CD4-positive, alpha-beta T cell treated with Interleukin-17A for 1 hour (primary cell): ENCODE measurements at places on chromosomes 2 and 18.

DNA sequence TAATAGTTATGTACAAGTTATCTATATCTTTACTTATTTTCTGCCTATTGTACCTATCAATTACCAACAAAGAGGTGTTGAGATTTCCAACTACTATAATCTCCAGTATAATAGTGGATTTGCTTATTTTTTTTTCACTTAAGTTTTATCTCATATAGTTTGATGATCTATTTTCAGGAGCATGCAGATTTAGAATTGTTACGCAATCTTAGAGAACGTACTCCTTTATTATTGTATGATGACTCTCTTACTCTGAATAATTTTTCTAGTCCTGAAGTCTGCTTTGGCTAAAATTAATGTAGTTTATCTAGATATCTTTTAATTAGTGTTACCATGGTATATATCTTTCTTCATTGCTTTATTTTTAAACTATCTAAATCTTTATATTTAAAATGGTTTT lies 205.2 kb downstream of the SCG2 start:
- DNase-seq: no peak

DNA sequence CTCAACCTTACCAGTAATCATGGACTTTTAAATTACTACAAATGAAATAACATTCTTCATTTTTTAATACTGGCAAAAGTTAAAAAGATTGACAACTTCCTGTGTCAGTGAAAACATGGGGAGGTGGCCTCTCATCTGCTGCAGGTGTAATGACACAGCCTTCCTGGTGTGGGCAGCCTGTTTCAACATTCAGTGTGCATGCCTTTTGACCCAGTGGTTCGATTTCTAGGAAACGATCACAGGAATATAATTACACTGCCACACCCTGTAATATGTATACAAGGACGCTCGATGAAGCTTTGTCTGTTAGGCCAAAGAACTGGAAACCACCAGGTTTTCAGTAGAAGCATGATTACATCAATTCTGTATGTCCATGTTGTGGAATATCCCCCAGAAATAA lies 68.7 kb downstream of the MTHFD2 start:
- DNase-seq: peak; percentile 78

DNA sequence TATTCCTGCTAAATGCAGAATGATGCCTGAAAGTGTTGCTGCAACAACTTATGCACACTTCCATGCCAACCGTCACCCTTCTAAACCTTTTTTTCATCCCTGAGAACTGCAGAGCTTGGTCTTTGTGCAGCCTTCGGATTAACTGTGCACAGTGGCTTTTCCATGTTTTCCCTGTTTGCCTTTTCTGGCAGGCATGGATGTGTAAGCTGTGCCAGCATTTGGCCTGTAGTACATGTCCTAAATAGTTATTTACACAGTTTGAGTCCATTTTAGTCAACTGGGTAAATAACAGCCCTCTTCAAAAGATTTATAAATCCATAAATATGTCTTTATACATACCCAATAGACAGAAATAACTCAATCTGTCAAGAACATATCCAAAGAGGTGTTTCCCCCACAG lies 31.5 kb downstream of the MEIS1 start:
- no peak for DNase-seq

DNA sequence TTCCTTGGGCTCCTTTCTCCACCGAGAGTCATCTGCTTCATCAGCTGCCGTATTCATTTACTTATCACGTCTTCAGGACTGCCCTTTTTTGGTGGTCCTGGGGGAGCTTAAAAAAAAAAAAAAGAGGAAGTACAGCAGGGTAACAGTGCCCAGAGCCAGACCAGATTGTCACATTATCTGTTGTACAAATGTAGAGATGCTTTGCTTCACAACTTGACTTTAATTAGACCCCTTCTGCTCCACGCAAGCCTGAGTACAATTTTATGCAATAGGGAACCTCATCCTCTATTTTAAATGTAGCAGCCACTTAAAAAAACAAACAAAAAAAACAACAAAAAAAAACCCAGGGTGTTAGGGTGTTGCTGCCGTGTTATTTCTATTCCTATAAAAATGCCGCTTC lies 128.3 kb downstream of the PRPF40A start:
- DNase-seq: no peak

- no peak for DNase-seq
These were observed 90.6 kb upstream of the ZCCHC2 start for GRCh38 chr18:62432176-62432575.

DNA sequence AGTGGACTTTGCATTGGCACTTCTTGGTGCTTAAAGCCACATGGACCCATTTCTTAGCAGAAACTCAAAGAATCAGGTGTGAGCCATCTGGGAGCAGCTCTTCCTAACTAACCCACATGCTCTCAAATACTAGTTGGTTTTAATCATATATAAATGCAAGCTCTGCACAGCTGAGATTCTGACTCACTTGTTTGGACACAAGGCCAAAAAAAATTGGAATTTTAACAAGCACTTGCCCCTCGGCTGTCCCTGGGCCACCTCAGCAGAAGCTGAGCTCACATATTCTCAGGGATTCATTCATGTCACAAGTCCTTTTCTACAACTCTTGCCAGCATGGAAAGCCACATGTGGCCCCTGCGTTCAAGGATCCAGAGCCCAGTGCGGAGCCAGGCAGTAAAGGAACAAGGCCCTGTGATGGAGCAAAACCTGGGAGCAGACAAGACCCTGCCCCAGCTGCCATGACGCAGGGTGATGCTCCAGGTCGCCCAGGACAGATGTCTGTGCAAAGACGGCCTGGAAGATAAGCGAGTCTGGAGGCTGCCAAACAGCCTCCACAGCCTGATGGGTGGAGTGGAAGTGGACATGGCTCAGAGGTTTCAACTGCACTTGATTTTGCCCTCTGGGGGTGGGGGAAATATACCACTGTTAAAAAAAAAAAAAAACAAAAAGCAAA lies 266.5 kb downstream of the EIPR1 start:
- no peak for DNase-seq

DNA sequence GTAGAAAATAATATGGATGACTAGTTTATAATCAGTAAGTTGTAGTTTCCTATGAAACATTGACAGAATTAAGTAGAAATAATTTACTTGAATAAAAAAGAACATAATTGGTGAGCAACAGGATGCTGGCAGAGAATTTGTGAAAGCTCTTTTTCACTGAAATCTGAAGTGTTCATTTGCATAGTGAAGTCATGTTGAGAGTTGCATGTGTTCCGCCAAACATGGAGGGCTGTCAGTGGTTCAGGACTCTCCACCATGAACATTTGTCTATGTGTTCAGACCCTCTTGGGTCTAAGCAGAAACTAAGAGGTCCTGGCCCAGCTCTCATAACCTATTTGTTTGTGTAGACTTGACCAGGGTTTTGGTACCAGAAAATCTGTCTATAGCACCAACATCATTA lies 182.5 kb upstream of the LINC00305 start:
- no peak for DNase-seq

- no peak for DNase-seq
These were observed 98.8 kb downstream of the TNS1 start for GRCh38 chr2:217903859-217904613.

DNA sequence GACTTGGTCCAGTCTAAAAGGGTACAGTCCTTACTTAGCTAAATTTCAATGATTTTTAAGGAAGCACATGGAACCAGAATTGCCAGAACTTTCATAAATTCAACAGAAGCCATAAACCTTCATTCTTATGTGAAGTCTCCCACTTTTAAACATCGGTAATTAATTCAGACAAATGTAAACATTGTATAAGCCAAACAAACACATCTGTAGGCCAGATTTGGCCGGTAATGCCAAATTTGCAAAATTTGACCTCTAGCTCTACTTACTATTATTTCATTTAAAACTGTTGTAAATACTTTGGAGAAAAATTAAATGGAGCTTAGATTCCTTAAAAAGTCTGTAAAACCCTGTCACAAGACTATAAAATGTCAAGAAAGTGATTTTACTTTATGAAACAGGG lies 83.2 kb upstream of the GALNT5 start:
- no peak for DNase-seq

GRCh38 chr2:175855794-175856453 lies 146.1 kb downstream of the LNPK start:
- no peak for DNase-seq

GRCh38 chr2:107361751-107362381 lies 464.8 kb upstream of the RGPD4 start:
- DNase-seq: no peak

- DNase-seq: no peak
These were observed 47.8 kb upstream of the SLC4A10 start for GRCh38 chr2:161576421-161576820.

GRCh38 chr2:55718165-55719008 lies 24.7 kb upstream of the PNPT1 start:
- peak; percentile 54 for DNase-seq

GRCh38 chr2:19120941-19121750 lies 237.3 kb downstream of the OSR1 start:
- no peak for DNase-seq

GRCh38 chr2:120317916-120318315 lies 28.0 kb upstream of the INHBB start:
- DNase-seq: no peak

DNA sequence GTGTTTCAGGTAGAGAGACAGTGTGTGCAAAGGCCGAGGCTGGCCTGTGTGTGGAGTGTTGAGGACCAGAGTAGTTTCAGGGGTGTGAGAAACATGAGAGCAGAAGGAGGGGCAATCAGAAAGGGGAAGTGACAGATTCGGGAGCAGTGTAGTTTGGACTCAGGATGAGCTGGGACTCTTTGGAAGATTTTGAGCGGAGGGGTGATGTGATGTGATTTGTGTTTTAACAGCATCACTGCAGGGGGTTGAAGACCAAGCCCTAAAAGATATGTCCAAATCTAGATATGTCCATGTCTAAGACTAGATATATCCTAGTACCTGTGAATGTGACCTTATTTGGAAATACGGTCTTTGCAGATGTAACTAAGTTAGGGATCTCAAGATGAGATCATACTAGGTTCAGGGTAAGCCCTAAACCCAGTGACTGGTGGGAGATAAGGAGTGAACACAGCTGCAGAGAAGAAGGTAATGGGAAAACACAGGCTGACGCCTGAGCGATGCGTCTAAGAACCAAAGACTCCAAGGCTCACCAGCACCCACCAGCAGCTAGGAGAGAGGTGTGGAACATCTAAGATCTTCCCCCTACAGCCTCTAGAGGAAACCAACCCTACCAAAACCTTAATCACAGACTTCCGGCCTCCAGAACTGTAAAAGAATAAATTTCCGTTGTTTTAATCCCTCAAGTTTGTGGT lies 38.5 kb upstream of the MYO3B start:
- DNase-seq: no peak

DNA sequence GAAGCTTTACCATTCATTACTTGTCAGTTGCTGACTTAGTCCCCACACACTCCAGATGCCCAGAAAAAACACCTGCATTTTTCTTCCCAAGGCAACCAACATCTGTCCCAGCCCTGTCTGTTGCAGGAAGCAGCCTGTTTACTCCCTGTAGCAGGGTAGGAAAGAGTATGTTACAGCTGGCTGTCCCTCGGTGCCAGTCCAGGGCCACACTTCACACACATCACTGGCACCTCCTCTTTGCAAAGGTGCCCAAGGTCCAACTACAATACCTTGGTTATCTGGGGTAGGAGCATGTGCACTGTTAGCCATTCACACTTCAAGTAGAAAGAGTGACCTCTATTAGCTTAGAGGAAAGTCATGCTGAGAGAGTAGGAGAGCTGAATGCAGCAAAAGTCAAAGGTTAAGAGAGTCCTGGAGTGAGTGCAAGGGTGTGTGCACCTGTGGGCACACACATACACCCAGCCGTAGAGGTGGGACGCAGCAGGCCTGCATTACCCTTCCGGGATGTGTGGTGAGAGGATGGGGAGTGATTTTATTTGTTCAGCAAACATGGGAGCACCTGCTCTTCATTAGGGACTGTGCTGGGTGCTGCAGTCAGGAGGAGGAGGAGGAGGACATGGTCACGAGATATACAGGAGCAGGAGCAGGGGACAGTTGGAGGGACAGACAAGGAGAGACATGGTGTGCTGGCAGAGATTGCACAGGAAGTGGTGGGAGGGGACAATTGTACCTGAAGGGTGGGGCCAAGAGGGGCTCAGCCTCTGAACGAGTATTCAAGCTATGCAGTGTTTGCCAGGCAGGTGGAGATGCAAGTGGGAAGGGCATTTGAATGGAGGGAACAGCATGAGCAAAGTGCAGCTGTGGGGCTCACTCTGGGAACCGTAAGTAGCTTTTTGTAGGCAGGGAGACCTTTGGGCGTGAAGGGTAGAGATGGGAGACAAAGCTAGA lies 69.8 kb downstream of the TSN start:
- DNase-seq: no peak

DNA sequence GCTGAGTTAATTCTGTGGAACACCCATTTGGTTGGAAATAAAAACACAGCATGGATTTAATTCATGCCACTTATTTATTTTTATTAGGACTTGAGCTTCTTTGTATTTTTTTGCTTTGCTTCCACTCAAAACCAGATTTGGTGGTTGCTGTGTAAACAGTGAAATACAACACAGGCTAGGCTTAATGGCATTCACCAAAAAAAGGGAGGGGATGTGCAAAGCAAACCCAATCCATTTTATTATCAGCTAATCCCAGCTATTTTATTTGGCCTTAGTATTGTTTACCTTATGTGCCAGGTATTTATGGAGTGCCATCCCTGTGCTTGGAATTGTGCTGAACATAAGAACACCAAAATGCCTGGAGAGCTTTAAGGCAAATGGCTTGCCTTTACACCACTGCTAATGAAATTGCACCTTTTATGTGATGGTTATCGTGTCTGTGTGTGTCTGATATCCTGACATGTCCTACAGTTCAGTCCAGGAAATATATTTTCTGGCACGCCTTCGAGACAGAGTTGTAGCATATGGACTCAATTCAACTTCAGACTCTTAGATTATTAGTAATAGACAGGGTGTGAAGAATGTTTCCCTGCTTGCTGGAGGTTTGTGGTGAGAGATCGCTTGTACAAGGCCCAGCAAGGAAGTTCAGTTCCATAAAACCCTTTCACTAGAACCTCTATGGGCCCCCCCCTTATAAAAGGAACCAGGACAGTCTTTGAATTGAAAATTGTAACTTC lies 99.6 kb downstream of the PRPF40A start:
- DNase-seq: no peak

GRCh38 chr2:223626716-223627115 lies 24.6 kb upstream of the SCG2 start:
- DNase-seq: no peak

DNA sequence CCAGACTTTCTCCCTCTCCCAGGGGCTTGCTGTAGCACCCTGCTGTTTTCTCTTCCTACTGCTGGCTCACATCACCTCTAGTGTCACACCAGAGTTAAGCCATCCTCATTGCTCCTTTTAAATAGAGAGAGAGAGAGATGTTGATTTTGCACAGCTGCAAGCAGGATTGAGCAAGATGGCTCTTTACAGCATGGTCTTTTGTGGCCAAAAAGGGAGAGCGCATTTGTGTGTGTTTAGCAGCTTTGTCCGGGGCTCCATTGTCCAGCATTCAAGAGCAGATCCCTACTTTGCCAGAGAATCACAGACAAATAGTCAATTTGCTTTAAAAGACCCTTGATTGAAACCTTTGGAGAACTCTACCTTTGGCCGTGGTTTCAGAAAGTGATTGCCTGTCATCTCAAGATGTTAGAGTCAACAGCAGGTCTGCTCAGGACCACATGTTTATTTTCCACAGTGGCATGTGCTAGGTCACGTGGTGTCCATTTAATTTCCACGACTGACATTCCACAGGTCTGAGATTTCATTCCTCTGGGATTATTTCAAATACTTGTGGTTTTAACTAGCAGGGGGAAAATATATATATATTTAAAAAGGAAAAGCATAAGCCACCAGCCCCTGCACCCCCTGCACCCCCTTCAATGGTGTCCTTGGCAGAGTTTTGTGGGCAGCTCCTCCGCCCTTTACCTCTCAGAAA lies 359.9 kb upstream of the SLC14A2 start:
- no peak for DNase-seq

- no peak for DNase-seq
These were observed 22.8 kb downstream of the CCNYL1 start for GRCh38 chr2:207734264-207734635.

GRCh38 chr2:66899109-66899508 lies 464.2 kb downstream of the MEIS1 start:
- DNase-seq: no peak
